ENCODE measurements at places on chromosomes 1 and 21. TPM values are rescaled to one million over a fixed set of nuclear protein-coding genes. Genes with fewer than 3 reads are reported as not detected.
A peak's percentile ranks its signal among the peaks of the same experiment; 100 is the strongest.

GRCh38 chr1:6137758-6138157 is 42.4 kb downstream of the CHD5 start:
- no peak overlapping the region for H3K27ac ChIP-seq
- H3K4me1 ChIP-seq = no peaks in the 10 kb centered on the region
- no peaks in the 10 kb centered on the region for H3K36me3 ChIP-seq
- DNase-seq = no peak
- H3K27me3 ChIP-seq = no peaks in the 10 kb centered on the region
- H3K4me3 ChIP-seq = no peak overlapping the region

DNA sequence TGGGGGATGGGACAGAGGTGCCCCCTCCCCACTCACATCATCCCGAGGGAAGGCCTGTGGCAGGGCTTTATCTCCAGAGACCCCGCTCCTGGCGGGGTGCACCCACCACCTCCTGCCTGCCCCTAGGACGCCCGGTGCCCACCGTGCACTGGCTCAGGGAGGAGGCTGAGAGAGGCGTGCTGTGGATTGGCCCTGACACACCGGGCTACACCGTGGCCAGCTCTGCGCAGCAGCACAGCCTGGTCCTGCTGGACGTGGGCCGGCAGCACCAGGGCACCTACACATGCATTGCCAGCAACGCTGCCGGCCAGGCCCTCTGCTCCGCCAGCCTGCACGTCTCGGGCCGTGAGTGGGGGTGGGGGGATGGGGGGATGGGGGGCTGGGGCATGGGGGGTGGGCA is 71.7 kb downstream of the TRIM11 start:
- H3K4me1 ChIP-seq = no peaks in the 10 kb centered on the region
- no peak overlapping the region for H3K4me3 ChIP-seq
- H3K27ac ChIP-seq = no peak overlapping the region

- no peaks in the 10 kb centered on the region for H3K4me1 ChIP-seq
- DNase-seq = no peak
- H3K4me3 ChIP-seq = no peak overlapping the region
- H3K36me3 ChIP-seq = no peaks in the 10 kb centered on the region
These were observed 61.4 kb upstream of the DYNLT5 start for GRCh38 chr1:66690666-66691381.

DNA sequence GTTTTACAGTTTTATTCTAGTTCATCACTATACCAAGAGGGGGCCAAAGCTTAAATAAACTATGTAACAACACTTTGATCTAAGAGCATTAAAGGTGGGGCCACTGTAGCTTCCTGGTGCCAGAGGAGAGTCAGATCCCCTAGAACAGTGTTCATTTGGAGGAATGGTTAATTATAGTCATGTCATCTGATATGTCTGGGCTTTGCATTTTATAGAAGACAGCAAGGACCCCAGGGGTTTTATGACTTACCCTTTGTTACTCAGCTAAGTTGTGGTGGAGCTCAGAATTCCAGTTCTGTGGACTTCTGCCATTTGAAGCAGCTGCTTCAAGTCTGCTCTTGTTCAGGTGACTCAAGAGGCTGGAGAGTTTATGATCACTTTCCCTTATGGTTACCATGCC is 16.7 kb downstream of the KDM4A start:
- H3K27me3 ChIP-seq = no peaks in the 10 kb centered on the region
- peaks cover 96% of the 10 kb centered on the region for H3K36me3 ChIP-seq
- H3K4me1 ChIP-seq = no peaks in the 10 kb centered on the region
- no peak overlapping the region for H3K27ac ChIP-seq

- peaks cover 19% of the 10 kb centered on the region for H3K4me1 ChIP-seq
- no peaks in the 10 kb centered on the region for H3K36me3 ChIP-seq
- H3K27ac ChIP-seq = no peak overlapping the region
These were observed 3.0 kb downstream of the TRIM46 start for GRCh38 chr1:155176544-155177071.

DNA sequence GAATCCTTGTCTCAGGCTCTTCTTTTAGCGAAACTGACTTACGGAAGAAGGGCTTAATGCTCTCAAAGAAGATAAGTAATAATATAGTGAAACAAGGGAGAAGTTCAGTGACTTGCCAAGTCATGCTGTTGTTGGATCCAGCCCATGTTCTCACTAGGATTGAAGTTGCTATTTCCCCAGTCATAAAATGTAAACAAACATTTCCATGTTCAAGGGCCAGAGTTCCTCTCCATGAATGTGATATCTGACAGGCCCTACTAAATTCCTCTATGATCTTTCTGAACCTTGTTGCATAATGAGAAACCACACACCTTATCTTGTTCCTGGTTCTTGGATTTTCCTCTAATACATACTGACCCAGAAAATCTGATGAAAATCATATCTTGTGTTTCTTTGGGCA is 876.5 kb upstream of the B3GALT2 start:
- H3K36me3 ChIP-seq = no peaks in the 10 kb centered on the region
- H3K4me1 ChIP-seq = no peaks in the 10 kb centered on the region
- DNase-seq = no peak
- H3K4me3 ChIP-seq = no peak overlapping the region
- H3K27me3 ChIP-seq = no peaks in the 10 kb centered on the region

DNA sequence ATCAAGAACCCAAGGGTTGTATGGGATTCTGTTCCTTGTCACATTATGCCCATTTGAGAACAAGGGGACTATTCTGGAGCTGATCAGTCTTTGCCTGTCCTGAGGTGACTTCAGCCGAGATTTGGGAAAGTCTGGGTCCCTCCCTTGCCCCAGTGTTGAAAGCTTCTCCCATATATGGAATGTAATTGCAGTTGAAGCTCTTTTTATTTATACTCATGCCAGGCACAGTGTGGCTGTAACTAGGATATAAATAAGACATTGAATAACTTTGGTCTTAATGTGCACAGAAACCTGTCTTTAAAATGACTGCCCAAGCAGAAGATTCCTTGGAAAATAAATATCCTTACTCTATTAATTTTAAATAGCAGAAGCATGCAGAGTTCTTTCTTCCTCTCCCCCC is 15.2 kb downstream of the AKNAD1 start:
- no peak for DNase-seq
- no peak overlapping the region for H3K27ac ChIP-seq
- no peaks in the 10 kb centered on the region for H3K4me1 ChIP-seq
- H3K36me3 ChIP-seq = no peaks in the 10 kb centered on the region
- H3K27me3 ChIP-seq = no peaks in the 10 kb centered on the region

- no peaks in the 10 kb centered on the region for H3K36me3 ChIP-seq
- no peak for DNase-seq
- no peaks in the 10 kb centered on the region for H3K27me3 ChIP-seq
- H3K4me3 ChIP-seq = no peak overlapping the region
These were observed 17.0 kb upstream of the KNCN start for GRCh38 chr1:46568461-46568891.

- no peaks in the 10 kb centered on the region for H3K4me1 ChIP-seq
- no peak for DNase-seq
- no peaks in the 10 kb centered on the region for H3K36me3 ChIP-seq
These were observed 31.6 kb downstream of the TGFB2 start for GRCh38 chr1:218376722-218377121.

DNA sequence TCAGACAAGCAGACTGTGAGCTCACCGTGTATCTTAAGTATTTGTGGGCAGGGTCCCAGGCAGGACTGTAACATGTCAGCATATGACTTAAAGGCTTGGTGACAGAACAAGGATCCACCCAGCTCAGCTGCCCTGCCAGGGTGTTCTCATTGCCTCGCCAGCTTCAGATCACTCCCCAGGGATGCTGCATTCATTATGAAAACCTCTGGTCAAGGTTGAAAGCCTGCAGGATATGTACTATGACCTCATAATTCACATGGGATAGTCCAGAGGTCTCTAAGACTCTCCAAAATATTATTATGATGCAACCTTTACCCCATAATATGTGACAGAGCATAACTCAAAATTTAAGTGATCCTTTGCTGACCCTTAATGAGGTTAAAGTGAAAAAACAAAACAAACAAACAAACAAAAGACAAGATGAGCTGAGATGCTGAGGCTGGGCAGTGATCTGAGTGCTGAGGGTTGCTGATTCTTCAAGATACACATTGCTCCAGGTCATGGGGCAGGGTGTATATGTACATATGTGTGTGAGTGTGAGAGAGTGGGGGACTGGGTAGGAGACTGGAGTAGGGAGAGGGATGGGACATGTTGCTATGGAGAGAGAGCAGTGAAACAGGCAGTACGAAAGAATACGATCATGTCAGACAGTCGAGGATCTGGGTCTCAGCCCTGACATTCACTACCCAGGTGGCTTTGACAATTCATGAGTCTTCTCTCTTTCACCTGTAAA is 98.8 kb upstream of the DUSP10 start:
- H3K4me3 ChIP-seq = no peak overlapping the region
- H3K27me3 ChIP-seq = no peaks in the 10 kb centered on the region
- no peak for DNase-seq
- no peak overlapping the region for H3K27ac ChIP-seq

Gene NMNAT1
- 5.8 TPM for total RNA-seq

GRCh38 chr1:58409890-58410289 is 136.6 kb downstream of the OMA1 start:
- H3K4me3 ChIP-seq = no peak overlapping the region
- H3K27ac ChIP-seq = no peak overlapping the region
- DNase-seq = no peak
- no peaks in the 10 kb centered on the region for H3K27me3 ChIP-seq
- no peaks in the 10 kb centered on the region for H3K36me3 ChIP-seq

DNA sequence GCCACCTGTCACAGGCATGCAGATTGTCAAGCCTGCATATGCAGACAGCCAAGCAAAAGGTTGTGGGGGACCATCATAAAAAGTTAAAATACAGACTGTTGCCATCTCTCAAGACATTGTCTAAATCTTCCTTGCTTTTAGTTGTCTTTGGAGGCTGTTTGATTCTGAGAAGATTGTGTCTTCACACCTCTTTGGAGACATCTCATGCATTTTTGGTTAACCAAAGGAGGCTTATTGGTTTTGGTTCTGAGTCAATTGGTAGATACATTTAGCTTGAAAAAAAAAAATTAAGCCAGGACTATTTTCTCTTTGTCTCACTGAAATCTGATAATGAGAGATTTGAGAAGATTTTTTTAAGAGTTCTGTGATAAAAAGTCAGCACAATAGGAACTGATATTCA is 217.6 kb downstream of the LYPLAL1 start:
- no peak overlapping the region for H3K27ac ChIP-seq
- no peaks in the 10 kb centered on the region for H3K36me3 ChIP-seq
- peaks cover 11% of the 10 kb centered on the region for H3K4me1 ChIP-seq
- no peaks in the 10 kb centered on the region for H3K27me3 ChIP-seq
- no peak for DNase-seq
- H3K4me3 ChIP-seq = no peak overlapping the region

GRCh38 chr1:13702425-13703127 is 2.6 kb downstream of the PRDM2 start:
- no peaks in the 10 kb centered on the region for H3K4me1 ChIP-seq
- no peak overlapping the region for H3K27ac ChIP-seq
- DNase-seq = no peak
- no peak overlapping the region for H3K4me3 ChIP-seq

- H3K27me3 ChIP-seq = no peaks in the 10 kb centered on the region
- DNase-seq = peak; percentile 69
- no peaks in the 10 kb centered on the region for H3K4me1 ChIP-seq
- no peaks in the 10 kb centered on the region for H3K36me3 ChIP-seq
- peak within 1 kb of the TSS; percentile 33 for H3K4me3 ChIP-seq
These were observed at the start of gene FHL3 for GRCh38 chr1:38005195-38006007. FHL3 (minus strand) TSS chr1:38005514; CDS start chr1:37999412, 6,102 bp downstream.

DNA sequence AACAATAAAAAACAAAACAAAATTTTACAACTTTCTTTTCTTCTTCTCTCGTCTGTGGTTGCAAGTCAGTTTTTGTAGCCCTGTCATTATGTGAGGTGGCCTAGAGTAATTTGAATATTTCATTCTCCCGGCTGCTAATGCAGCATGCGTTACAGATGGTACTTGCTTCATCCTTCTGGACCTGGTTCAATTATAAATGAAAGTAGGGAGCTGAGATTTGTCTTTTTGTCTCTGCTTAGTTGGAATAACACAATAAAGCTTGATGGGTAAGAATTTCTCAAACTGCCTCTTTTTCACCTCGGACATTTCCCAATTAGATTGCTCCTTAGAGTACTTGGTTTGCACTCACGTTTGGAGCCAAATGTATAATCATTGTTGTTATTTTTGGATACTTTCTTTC is 201.6 kb downstream of the PBX1 start:
- H3K4me3 ChIP-seq = no peak overlapping the region
- H3K27ac ChIP-seq = no peak overlapping the region
- DNase-seq = no peak
- peaks cover 20% of the 10 kb centered on the region for H3K4me1 ChIP-seq
- H3K27me3 ChIP-seq = no peaks in the 10 kb centered on the region

- no peaks in the 10 kb centered on the region for H3K36me3 ChIP-seq
- H3K4me1 ChIP-seq = peaks cover 18% of the 10 kb centered on the region
- H3K27ac ChIP-seq = peak within 1 kb of the TSS; percentile 16
- peak; percentile 80 for DNase-seq
These were observed at the start of gene ATP13A2 for GRCh38 chr1:17011439-17012307. ATP13A2 (minus strand) TSS chr1:17011928; CDS start chr1:17011738, 190 bp downstream.

Gene OXCT2
- 0.55 TPM for total RNA-seq

Gene CNR2
- total RNA-seq = not detected

- H3K36me3 ChIP-seq = no peaks in the 10 kb centered on the region
- peak overlapping the region; percentile 76 for H3K27ac ChIP-seq
- H3K4me1 ChIP-seq = peaks cover 6% of the 10 kb centered on the region
- H3K4me3 ChIP-seq = peak overlapping the region; percentile 100
- no peaks in the 10 kb centered on the region for H3K27me3 ChIP-seq
These were observed 466 bp downstream of the PEX10 start for GRCh38 chr1:2411801-2412394.

Gene TP53BP2
- total RNA-seq = 13.9 TPM

GRCh38 chr1:184494929-184495328 is 108.1 kb downstream of the C1orf21 start:
- no peaks in the 10 kb centered on the region for H3K36me3 ChIP-seq
- H3K27me3 ChIP-seq = no peaks in the 10 kb centered on the region
- no peak overlapping the region for H3K4me3 ChIP-seq
- DNase-seq = no peak
- no peak overlapping the region for H3K27ac ChIP-seq

- no peak for DNase-seq
- no peak overlapping the region for H3K4me3 ChIP-seq
- no peaks in the 10 kb centered on the region for H3K36me3 ChIP-seq
- H3K27ac ChIP-seq = no peak overlapping the region
These were observed 417.2 kb downstream of the PCP4 start for GRCh38 chr21:40284409-40284808.

DNA sequence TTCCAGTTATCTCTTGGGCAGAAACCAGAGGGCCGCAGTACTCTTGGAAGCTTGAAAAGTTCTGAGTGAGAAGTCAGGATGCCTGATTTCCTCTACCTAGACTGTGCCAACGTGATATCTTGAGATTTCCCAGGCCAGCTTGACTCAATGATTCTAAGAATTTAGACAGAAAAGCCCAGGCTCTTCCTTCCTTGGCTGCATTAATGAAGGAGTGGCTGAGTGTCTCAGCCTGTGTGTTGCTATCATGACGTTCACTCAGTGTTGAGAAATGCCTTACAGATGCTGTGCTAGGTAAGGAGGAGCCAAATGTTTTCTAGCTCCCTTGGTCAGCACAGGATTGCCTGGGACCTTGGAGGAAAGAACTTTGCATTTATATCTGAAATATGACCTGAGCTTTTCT is 454.1 kb upstream of the USP24 start:
- H3K27ac ChIP-seq = no peak overlapping the region
- H3K27me3 ChIP-seq = no peaks in the 10 kb centered on the region
- DNase-seq = no peak
- no peak overlapping the region for H3K4me3 ChIP-seq
